Posterior vena cava (tissue), 2 donors: ENCODE measurements at places on chromosomes 1 and 21.

GRCh38 chr1:176577646-176578197 is 114.7 kb downstream of the PAPPA2 start:
- no peak for DNase-seq

- no peak for DNase-seq
Measured at GRCh38 chr1:77473690-77474089, 191.9 kb downstream of the AK5 start.

DNA sequence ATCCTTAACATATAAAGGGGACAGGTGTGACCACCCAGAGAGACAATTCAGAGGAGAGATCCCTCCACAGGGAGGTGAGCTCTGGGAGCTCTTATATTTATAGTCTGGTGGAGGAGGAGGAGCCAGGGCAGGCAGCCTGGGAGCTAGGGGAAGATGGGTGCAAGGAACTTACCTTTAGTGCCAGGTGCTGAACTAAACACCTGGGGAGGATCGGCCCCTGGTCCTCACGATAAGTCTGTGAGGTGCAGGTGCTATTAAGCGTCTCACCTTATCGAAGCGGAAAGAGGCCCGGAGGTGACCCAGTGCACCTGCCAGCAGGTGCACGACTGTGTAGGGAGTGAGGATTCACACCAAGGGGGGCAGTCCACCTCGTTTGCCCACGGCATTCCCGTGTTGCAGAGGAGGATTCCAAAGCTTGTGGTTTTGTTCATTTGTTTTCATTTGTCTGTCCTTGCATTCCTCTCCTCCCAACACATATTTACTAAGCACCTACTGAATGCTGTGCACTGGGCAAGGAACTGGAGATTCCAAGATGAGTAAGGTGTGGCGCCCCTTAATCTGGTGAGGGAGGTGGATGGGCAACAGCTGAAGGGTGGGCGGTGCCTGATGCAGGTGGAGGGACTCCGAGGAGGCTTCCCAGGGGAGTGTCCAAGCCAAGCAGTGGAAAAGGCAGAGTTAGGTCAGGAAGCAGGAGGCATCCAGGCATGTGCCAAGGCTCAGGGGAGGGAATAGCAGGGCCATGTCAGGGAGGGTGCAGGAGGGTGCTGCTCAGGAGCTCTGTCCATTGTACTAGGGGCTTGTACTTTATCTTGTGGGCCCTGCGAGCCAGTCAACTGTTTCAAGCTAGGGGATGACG is 11.5 kb downstream of the ARHGEF10L start:
- no peak for DNase-seq

DNA sequence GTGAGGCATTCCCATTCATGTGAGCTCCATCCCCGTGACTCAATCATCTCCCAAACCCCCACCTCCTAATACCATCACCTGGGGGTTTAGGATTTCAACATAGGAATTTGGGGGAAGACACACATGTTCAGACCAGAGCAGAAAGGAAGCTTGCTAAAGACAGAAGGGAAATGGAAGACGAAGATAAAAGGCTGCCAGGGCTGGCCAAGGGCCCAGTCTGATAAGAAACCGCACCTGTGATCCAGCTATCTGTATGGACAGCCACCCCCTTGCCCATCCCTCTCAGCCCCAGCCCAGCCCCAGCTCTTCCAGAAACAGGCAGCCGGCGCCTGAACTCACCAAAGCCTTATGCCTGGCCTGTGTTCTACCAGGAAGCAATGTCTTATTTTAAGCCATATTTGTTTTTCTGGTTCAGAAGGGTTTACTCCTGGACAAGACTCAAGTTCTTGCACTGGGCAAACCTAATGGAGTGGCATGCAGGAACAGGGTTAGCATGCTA is 198.4 kb upstream of the VAMP3 start:
- DNase-seq: no peak

DNA sequence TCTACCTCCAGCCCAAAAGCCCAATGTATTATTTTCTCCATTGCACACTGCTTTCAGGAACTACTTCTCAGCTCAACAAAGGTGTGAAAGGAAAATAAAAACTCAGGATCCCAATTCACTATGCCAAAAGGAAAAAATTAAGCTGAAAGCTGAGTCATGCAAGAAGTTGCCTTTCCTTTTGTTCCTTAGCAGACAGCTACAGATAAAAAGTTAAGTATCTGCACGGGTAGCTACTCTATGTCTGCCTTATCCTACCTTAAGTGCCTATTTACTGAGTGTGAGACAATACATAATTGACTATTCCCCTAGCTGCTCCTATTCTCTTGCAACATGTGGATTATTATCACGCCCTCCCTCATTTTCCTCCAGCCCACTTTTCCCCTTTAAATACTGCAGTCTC is 84.1 kb downstream of the ADCY10 start:
- DNase-seq: no peak

GRCh38 chr1:58968360-58968952 is 184.6 kb upstream of the JUN start:
- DNase-seq: peak; percentile 93

- no peak for DNase-seq
Measured at GRCh38 chr1:244214009-244214967, 163.2 kb downstream of the ZBTB18 start.

DNA sequence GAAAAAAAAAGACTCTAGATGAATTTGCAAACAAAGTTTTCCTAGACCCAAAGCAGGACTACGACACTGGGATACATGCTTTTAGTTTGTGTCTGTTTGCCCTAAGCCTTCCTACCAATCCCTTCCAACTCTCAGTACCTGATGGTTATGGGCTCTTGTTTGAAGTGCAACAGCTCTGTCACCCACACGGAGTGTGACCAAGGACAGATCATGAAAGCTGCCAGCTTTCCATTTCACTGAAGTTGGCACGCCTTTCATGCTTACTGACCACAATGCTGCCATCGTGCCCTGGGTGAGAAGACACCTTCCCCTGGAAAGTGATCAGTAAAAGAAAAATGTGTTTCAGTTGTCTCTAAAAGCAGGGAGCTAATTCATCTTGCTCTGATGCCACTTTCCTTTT is 312.5 kb upstream of the PTBP2 start:
- DNase-seq: no peak
